Karpas-422 (cell line): ENCODE measurements at places on chromosomes 6 and 20.

- no peak for DNase-seq
Observed at GRCh38 chr6:37512400-37513011, 12.8 kb upstream of the CCDC167 start.

DNA sequence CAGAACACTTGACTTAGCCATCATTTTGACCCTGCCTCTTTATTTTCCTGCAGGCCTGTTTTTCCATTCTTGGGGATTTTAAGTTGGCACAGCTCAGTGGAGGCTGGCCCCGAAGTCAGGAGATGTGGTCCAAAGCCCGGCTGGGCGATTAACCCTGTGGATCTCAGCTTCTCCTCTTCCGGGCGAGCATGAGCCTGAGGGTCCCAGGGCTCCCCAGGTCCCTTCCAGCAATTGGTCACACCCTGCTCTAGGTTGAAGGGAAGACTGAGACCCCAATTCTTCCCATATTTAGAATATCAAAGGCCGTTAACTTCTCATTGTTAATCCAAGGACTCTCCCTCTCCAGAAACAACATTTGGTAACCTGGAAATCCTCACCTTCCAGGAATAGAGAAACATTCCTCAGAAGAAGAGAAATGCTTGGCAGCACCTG lies 2.3 kb downstream of the THBS2 start:
- no peak for DNase-seq

GRCh38 chr20:43655937-43656336 lies 11.0 kb upstream of the MYBL2 start:
- no peak for DNase-seq

DNA sequence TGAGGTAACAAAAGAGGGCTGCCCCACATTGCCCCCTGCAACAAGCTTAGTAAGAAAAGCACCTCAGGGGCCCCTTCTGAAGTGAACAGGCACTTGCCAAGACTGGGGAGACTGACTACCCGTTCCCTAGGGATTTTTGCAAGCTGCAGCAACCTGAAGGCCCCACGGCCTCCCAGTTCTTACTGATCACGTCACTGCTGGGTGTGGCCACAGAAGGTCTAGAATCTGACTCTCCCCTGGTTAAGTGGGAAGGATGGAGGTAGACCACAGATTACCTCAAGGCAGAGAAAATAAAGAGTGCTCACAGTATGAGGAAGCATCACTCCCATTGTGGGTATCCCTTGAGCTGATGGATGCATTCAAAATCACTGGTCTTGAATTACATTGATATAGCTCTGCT lies 201.5 kb upstream of the KCNQ5 start:
- no peak for DNase-seq
